HTR-8/SVneo (cell line): ENCODE measurements at places on chromosomes 12 and 14.

DNA sequence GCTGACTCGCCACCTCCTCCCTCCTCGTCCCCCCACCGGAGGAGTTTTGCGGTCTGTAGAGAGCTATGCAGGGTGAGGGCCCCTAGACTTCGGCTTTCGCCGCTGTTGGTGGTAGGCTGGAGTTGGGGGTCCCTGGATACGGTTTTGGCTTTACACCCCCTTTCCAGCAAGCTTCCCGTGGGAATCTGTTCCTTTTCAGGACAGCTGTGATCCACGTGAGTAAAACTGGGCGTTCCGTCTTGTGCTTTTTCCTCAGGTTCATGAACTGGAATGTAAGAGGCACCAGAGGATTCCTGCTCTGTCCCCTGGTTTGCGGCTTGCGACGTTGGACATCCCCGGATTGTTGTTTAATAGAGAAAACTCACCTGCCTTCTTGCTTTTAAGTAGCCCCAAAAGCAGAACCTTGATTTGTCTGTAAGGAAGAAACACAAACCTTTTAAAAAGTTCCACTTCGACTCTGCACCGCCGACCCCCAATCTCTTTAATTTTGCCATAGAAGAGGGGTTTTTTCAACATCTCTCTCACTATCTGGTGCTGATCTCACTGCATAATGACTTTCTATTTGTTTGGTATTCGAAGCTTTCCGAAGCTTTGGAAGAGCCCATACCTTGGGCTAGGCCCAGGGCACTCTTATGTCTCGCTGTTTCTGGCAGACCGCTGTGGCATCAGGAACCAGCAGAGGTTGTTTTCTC lies 490 bp downstream of the PRORP start:
- DNase-seq = peak; percentile 27

GRCh38 chr14:66487164-66487563 lies 993 bp downstream of the CCDC196 start:
- no peak for DNase-seq

- no peak for DNase-seq
Observed at GRCh38 chr14:24844011-24844410, 205.9 kb downstream of the STXBP6 start.

GRCh38 chr12:131138638-131139362 lies 185.1 kb downstream of the ADGRD1 start:
- DNase-seq = no peak

DNA sequence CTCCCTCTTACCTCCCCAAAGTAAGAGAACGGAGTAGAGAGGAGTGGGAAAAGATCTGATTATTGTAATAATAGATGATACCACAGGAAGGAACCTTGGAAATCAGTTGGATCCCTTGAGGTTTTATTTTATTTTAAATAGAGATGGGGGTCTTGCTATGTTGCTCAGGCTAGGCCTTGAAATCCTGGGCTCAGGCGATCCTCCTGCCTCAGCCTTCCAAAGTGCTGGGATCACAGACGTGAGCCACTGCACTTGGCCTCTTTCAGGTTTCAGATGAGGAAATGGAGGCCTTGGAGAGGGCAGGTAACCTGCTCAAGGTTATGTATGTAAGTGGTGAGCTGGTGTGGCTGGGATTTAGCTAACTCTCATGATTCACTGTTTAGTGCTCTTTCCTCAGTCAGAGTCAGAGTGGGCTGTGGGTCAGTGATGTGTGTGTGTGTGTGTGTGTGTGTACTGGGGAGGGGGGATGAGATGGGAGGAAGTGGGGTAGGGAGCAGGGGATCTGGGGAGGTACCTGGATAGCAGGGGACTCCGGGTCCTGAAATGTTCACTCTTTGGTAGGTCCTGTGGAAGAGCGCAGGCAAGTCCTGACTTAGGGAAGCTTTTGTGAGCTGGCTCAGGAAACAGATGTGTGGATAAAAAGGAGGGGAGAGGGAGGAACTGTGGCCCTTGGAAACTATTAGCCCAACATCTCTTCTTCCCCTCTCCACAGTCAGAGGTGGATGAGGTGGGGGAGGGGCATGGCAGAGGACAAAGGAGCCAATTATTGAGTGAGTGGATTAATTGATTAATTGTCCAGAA lies 4.7 kb upstream of the CISTR start:
- DNase-seq = no peak

GRCh38 chr12:85836197-85837090 lies at the start of gene RASSF9:
Gene RASSF9 (minus strand): TSS chr12:85836409. CDS start chr12:85836201, 208 bp downstream.
- DNase-seq = no peak

GRCh38 chr12:75831402-75831801 lies 200.2 kb downstream of the PHLDA1 start:
- no peak for DNase-seq

DNA sequence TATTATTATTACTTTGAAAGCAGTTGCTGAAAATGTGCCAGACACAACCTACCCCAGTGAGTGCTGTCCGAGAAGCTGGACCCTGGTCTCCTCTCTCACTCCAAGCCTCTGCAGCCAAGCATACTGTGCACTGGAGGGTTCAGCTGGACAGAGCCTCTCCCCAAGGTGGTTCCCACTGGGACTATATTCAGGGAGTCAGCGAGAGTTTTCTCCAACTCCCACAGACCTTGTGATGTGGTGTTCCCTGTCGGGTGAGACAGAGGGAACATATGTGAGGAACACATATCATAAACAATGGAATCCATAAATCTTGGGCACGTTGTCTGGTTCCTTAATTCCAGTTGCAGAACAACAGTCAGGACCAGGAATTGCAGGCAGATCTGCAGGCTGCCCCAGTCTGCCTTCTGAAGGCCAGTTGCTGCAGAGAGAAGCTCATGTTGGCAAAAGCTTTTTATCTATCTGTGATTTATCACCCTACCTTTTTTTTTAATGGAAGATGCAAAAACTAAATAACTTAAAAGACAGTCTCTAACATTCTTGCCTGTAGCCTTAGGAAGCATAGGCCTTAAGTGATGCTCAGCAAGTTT lies 619.8 kb upstream of the TBX3 start:
- no peak for DNase-seq

DNA sequence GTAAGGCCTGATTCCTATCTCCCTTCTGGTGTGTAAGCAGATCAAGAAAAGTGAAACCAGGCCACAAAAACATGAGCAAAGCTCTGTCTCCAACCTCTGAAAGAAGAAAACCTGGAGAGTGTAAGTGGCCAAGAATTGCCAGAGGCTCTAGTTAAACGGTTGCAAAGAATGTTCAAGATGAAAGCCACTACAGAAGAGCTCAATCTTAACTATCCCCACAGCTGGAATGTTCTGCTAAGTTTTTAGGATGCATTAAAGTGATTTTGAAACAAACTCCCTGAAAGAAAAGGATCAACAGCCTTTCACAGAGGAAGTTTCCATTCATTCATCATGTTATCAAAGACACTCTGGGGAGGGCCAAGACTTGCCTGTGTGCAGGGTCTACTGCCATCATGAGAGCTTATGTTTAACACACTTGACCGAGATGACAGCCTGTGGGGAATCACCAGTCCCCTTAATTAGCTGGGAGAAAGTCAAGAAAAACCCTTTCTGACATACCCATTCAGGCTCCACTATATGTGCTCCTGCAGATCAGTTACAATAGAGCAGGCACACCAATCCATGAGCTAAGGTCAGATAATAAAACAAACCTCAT lies 128.0 kb upstream of the OVCH1 start:
- DNase-seq = no peak

DNA sequence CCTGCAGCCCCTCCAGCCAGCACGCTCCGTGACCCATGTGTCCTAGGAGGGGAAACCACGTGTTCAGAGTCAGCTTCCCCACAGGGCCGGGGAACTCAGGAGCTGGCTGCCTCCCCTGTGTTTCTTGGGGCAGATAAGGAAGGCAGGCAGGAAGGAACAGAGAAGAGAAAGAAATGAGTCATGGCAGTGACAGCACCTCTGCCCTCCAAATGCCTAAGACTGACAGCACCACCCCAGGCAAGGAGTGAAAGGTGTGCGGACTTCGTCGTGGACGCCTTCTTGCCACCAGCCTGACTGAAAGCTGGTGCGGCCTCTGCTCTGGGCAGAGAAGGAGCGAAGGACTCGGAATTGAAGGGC lies 167.0 kb upstream of the FKBP4 start:
- DNase-seq = no peak

- DNase-seq = no peak
Observed at GRCh38 chr12:106300761-106301160, 1.8 kb upstream of the TCP11L2 start.

DNA sequence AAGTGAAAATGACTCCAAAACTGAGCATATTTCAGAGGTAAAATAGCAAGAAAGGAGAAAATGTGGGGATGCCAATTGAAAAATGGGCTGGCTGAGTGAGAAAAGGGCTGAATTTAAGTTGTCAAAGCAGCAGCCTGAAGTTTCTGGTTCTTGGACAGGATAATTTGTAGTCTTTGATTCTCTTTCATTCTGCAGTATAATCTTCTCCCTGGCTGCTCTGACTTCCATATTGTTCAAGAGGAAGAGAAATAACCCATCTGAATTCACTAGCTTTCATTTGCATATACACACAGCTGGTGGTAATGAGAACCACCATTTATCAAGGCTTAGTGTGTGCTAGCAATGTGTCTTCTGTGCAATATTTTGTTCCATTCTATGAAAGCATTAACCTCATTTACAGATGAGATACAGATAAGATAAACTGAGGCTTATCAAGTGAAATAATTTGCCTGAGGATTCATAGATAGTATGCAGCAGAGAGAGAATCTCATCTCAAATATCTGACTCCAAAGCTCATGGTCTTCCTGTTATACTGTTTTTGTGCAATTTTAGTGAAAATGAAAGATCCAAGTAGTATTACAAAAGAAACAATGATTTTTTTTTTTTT lies 184.2 kb downstream of the TMTC2 start:
- no peak for DNase-seq

- no peak for DNase-seq
Observed at GRCh38 chr12:110508071-110508586, 6.0 kb downstream of the RAD9B start.

GRCh38 chr14:84929086-84929485 lies 600.9 kb upstream of the FLRT2 start:
- no peak for DNase-seq

GRCh38 chr12:51395283-51396230 lies 4.4 kb upstream of the GALNT6 start:
- no peak for DNase-seq

- DNase-seq = no peak
Observed at GRCh38 chr12:115109863-115110262, 425.9 kb upstream of the TBX3 start.

GRCh38 chr14:77908847-77909246 lies 108.9 kb downstream of the ADCK1 start:
- no peak for DNase-seq

- no peak for DNase-seq
Observed at GRCh38 chr14:52046376-52046917, 22.4 kb downstream of the NID2 start.

DNA sequence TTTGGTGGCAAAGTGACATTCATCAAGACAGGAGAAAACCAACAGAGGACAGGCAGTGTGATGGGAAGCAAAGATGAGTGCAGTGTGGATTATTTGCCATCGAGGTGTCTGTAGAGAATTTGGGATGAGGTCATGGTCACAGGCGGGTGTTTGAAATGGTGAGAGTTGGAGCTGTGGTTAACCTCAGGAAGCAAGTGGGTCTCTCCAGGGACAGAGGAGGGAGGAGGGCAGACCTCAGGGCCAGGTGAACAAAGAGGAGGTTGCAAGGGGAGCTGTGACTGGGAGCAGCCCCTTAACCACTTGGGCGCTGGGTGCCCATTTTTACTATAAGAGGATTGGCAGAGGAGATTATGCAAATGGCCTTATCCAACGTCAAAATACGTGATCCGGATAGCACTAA lies 7.0 kb downstream of the FZD10 start:
- no peak for DNase-seq

DNA sequence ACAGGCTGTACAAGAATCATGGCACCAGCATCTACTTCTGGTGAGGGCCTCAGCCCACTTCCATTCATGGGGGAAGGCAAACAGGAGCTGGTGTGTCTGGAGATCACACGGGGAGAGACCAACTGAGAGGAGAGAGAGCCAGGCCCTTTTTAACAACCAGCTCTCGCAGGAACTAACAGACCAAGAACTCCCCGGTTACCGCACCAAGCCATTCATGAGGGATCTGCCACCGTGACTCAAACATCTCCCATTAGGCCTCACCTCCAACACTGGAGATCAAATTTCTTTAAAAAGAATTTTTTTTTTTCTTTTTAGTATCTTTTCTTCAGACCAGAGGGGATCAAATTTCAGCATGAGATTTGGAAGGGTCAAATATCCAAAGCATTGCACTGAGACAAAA lies 16.7 kb upstream of the AQP2 start:
- DNase-seq = no peak

GRCh38 chr12:108418164-108418890 lies 79.2 kb upstream of the CMKLR1 start:
- no peak for DNase-seq

- DNase-seq = no peak
Observed at GRCh38 chr14:25011095-25011494, 38.9 kb downstream of the STXBP6 start.

- no peak for DNase-seq
Observed at GRCh38 chr12:41881891-41882805, 262.5 kb downstream of the GXYLT1 start.

- DNase-seq = no peak
Observed at GRCh38 chr12:90301561-90302133, 593.0 kb upstream of the ATP2B1 start.

DNA sequence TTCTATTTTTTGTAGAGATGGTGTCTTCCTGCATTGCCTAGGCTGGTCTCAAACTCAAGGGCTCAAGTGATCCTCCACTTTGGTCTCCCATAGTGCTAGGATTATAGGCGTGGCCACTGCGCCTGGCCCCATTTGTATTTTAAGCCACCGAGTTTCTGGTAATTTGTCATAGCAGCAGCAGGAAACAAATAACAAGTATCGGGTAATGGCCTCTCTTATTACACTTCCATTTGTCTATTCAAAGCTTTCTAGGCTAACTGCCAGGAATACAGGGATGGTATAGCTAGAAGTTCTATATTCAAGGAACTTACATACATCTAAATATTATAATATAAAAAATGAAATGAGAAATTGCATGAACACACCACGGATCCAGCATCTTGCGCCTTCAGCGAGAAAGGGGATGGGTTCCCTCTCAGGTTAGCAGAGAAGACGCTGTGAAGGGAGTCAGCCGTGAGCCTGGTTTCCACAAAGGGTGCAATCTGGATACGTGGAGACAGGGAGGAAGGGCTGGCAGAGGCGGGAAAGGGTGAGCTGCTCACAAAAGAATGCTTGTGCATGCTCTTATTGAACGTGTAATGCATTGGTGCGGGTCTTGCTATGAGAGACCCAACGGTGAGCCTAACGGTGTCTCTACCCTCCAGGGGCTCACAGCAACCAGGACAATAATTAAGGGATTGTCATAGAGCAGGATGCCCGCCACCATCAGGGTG lies 9.5 kb downstream of the BDKRB1 start:
- DNase-seq = no peak

- no peak for DNase-seq
Observed at GRCh38 chr12:94157981-94158411, 9.6 kb downstream of the PLXNC1 start.

GRCh38 chr14:32667791-32668190 lies 270.9 kb upstream of the NPAS3 start:
- no peak for DNase-seq
